Stimulated activated CD8-positive, alpha-beta memory T cell treated with anti-CD3 and anti-CD28 coated beads, Interleukin-15, amount 100 ng/mL, for 4 hours (primary cell): ENCODE measurements at places on chromosomes 7 and 10.

GRCh38 chr10:100267239-100268104, at the start of gene CWF19L1:
CWF19L1 (minus strand) TSS chr10:100267638; CDS start chr10:100267593, 45 bp downstream.
- DNase-seq, result peak; percentile 60

DNA sequence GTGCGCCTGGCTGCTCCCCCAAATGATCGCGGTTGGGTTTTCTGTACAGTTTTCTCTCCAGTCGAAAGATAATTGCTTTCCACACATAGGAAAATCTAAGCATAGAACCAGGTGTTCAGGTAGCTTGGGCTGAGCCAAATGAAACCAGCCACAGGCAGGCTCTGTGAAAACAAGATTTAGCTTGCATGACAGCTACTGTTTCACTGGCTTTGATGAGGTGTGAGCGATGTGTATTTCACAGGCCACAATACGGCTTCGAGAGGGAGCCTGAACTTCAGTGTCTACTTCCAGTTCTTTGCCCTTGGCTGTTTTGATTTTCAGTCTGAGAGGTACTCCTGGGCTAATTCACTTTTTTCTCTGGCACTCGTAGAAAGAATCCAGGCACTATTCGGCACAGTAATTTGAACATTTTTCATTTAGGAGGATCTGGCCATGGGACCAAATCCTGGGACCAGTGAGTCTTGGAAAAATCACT, 110.5 kb downstream of the JCAD start:
- no peak for DNase-seq

GRCh38 chr7:157542068-157543021, 205.5 kb downstream of the DNAJB6 start:
- no peak for DNase-seq

- DNase-seq, result no peak
Observed at GRCh38 chr7:108584211-108584610, 14.5 kb downstream of the DNAJB9 start.

DNA sequence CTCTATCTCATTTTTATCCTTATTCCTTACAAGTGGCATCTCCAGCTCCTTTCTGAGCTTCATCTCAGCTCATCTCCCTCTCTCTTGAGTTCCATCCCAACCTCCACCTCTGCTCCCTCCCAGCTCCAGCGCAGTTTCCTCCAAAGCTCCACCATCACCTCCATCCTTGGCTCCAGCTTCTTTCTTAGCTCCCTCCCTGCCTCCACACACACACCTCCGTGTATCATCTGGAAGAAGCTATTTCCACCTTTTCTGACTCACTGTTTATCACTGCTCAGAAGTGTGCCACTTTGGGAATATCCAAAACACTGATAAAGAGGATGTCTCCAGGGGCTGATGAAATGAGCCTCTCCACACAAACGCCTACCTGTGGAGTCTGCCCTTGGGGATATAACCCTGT, 481.4 kb downstream of the PTPRN2 start:
- no peak for DNase-seq

DNA sequence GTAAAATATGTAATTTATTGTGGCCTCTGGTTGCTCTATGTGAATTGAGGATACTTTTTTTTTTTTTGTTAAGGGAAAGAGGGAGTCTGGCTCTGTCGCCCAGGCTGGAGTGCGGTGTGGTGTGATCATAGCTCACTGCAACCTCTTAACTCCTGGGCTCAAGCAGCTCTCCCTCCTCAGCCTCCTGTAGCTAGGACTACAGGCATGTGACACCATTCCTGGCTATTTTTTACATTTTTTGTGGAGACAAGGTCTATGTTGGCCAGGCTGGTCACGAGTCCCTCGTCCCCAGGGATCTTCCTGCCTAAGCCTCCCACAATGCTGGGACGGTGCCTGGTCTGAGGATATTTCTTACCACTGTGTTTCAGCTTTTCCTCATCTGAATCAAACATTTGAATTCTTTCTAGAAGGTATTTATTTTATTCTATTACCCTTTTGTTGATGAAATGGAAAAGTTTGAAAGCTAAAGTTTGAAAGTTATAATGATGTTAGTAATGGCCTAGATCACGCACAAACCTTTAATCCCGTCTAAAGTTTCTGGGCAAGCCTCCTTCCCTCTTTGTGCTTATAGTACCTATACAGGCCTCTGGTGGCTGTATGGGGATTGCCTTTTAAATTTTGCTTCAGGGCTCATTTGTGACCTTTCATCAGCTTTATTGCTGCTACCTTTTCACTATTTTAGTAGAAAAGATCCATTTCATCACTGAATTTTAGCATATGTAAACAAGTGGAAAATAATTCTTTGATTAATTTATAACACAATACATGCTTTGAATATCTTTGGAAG, 2.0 kb downstream of the IFRD1 start:
- DNase-seq, result no peak

- no peak for DNase-seq
Observed at GRCh38 chr7:113099284-113099919, 12.8 kb upstream of the GPR85 start.

GRCh38 chr7:105136221-105136620, 122.2 kb downstream of the KMT2E start:
- no peak for DNase-seq

- no peak for DNase-seq
Observed at GRCh38 chr7:106608661-106609060, 52.3 kb downstream of the CCDC71L start.

DNA sequence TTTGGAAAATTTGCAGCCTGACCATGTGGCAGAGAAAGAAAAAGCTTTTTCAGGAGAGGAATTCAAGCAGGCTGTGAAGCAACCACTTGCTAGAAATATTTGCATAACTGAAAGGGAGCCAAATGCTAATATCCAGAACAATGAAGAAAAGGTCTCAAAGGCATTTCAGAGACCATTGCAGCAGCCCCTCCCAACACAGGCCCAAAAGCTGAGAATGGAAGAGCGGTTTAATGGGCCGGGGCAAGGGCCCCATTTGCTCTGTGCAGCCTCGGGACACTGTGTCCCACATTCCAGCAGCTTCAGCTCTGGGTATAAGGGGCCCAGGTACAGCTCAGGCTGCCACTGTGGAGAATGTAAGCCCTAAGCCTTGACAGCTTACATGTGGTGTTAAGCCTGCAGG, 918.1 kb upstream of the POT1 start:
- DNase-seq, result no peak

GRCh38 chr7:151551820-151552219, 32.1 kb upstream of the RHEB start:
- no peak for DNase-seq

DNA sequence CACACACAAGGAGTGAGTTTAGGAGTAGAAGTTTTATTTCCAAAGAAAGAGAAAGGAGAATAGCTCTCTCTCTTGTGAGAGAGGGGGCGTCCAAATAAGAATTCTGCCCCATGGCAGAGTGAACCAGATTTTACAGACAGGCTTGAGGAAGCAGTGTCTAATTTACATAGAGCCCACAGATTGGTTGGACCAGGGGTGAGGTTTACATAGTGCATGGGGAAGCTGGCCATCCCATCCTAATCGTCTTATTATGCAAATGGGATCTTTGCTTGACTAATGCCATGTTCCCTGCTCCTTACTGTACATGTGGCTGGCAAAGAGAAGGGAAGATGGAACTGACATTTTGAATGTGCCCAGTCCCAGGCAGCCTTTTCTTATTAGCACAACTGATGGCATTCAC, 60.0 kb upstream of the ACSM6 start:
- no peak for DNase-seq

- DNase-seq, result no peak
Observed at GRCh38 chr10:88086187-88086960, 222.9 kb downstream of the PTEN start.

DNA sequence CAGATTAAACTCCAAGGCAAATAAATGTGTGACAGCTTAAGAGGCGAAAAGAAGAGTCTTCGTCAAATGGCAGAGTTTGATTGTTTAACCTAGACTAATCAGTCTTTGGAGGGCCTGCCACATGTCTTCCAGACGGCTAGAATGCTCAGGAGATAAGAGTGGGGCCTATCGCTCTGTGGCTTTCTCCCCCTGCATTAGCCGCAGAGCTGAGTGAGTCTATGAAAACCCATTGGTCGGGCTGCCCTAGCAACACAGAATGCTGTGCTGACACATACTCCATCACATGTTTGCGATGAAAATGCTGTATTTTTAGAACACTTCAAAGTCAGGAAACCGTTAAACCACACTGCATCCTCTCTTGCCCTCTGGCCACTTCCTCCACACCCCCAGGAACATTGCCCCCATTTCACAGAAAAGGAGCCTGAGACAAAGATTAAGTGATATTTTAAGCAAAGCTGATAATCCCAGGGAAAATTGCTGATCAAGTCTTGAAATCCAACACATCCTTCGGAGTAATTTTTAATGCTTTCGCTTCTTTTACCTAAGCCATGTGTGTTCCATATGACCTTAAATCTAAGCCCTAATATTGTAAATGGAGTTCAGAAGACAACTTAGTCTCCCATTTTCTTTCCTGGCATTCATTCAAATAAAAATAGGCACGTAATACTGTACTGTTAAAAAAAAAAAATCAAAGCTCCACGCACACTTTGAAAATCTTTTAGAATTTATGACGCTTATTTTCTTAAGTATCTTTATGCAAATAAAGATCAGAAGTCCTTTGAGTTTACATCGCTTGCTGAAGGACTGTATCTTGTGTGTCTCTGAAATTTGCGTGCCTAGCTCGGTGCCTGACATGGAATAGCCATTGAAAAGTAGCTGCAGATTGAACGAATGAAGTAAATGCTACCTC, 161.2 kb downstream of the CELF2 start:
- peak; percentile 69 for DNase-seq

DNA sequence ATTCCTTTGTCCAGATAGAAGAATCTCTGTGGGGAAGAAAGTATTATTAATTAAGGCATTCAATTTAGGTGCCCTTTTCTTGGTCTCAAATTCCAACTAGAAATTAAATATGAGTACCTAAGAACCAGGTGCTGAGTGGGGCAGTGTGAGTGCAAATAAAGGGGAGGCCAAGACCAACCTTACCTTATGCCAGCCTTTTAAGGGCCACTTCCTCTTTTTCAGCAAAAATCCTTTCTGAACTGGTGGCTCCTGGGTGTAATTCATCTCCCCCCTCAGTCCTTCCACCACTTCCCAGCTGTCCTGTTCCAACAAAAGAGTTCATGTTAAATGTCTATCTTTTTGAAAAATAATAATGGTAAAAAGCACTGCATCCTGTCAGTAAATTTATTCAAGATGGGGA, 108.2 kb downstream of the OSBPL3 start:
- no peak for DNase-seq

- DNase-seq, result no peak
Observed at GRCh38 chr10:92740762-92741161, 51.0 kb downstream of the HHEX start.

DNA sequence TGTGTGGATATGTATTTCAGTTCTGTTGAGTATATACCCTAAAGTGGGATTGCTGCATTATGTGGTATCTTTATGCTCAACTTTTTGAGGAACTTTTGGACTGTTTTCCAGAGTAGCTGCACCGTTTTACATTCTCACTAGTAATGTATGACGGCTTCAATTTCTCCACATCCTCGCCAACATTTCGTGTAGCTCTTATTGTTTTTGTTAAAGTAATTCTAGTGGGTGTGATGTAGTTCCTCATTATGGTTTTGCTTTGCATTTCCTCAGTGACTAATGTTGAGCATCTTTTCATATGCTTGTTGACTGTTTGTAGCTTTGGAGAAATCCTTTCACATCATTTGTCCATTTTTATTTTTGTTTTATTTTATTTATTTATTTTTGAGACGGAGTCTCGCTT, 4.5 kb downstream of the STMP1 start:
- no peak for DNase-seq

- DNase-seq, result no peak
Observed at GRCh38 chr7:87411186-87411585, 64.3 kb downstream of the ABCB4 start.

DNA sequence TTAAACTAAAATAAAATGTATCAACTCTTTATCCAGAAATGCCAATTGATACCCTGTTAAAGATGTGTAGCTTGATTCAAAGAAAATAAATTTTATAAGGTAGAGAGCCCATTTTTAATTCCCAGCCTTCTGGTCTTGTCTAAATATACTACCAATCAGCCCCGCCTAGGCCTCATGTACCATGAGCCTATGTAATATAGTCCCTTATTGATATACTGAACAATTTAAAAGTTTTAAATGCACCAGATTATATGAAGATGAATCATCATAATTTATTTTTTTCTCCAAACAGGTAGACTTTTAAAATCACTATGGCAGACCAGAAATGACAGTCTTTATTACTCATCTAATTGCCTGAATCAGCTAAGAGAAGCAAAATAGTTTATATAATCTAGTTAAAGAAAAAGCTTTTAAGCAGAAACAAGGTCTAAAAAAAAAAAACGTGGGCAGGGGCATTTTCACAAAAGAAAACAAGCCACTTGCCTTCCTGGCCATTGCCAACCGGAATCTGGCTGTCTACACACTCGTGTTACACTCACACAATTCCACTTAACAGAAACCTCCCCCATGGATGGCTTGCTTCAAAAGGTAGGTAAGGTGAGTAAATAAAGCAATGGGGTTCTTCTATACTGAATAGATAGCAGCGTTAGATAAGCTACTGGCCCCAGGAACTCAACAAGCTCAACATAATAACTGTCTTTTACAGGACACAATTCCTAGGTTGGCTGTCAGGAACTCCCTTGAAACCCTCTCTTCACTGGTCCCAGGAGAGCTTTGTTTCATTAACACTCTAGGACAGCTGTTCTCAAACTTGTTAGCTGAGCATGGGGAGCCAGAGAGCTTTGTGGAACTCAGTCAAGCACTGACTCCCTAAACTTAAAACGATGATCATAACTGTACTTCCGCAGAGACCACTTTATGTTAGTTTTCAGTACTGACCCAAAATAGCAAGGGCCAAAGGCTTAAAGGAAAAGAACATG, 37.2 kb downstream of the RAPGEF5 start:
- DNase-seq, result no peak

DNA sequence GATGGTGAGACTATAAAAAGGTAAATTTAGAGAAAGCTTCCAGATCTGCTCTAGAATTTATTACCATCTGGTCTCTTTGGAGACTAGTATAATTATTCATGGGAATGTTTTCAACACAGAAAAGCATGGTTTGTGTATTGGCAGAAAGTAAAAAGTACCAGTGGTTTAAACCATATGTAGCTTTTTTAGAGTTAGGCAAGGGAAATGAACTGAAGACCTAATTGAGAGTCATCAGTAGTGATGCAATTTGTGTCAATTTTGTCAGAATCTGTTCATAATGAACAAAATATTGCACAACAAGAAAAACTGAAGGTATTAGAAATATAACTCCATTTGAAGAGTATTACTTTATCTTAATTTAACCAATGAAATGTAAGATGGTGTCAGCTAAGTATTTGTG, 181.4 kb downstream of the ADK start:
- no peak for DNase-seq

DNA sequence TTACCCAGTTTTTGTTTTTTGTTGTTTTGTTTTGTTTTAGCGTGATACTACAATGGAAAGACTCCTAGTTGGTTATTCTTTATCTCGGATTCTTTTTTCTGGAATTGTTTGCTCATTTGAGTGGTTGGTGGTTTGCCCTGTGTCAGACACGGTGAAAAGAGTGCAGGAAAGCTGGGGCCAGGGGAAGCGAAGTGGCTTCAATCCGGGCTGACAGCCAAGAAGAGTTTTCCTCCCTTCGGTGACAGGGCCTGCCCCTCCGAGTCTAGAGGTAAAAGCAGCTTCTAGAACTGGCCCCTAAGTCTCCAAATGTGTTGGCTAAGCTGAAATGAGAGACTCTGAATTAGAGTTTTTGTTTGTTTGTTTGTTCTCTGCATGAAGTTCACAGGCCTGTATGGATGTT, 5.7 kb upstream of the AP5Z1 start:
- no peak for DNase-seq

GRCh38 chr10:132786476-132786883, 533 bp upstream of the NKX6-2 start:
- no peak for DNase-seq
